ENCODE measurements at places on chromosomes 3 and 15.

- no peak for DNase-seq
These were observed 44.2 kb upstream of the STT3B start for GRCh38 chr3:31488475-31489017.

- no peak for DNase-seq
These were observed 7.7 kb downstream of the RAF1 start for GRCh38 chr3:12656193-12656592.

- no peak for DNase-seq
These were observed 31.6 kb upstream of the MASP1 start for GRCh38 chr3:187323091-187323490.

DNA sequence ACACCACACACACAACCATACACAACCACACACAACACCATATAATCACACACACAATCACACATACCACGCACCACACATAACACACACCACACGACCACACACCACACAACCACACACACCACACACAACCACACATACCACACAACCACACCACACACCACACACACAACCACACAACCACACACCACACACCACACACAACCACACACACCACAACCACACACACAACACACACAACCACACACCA is 24.2 kb downstream of the CPN2 start:
- DNase-seq = no peak

GRCh38 chr15:97688886-97689285 is 271.6 kb upstream of the ARRDC4 start:
- no peak for DNase-seq

DNA sequence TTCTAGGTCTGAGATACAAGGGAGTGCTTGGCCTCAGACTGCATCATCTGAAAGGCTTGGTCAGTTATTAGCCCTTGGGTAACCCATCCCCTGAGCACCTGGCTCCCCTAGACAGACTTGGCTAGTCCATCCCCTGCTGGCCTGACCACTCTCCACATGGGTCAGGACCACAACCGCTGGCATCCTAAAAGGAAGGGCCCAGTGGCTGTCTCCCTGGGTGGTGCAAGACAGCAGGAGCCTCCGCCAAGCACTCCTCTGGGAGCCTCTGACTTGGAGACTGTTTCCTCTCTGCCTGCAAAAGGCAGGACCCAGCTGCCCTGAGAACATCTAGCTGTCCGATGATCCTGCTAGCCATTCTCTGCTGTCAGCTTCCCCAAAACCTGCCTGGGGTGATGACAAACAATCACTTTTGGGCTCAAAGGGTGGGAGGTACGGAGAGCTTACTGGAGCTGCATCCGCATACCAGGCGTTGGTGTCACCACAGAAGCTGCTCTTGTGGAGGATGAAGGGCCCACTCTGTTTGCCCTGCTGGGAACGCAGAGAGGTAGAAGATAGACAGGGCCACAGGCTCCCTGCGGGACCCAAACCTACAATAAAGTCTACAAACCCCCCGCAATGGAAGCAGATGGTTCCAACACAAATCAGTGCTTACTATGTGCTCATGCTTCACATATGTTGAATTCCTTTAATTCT is 108.0 kb upstream of the PRR20G start:
- no peak for DNase-seq

- DNase-seq = no peak
These were observed 181.4 kb downstream of the GAP43 start for GRCh38 chr3:115804713-115805119.

Measured in activated CD4-positive, alpha-beta T cell treated with anti-CD3 and anti-CD28 coated beads, Interleukin-2, amount 50 U/mL, for 16 hours (primary cell).